Hematopoietic multipotent progenitor cell treated with erythropoietin and hydrocortisone succinate and interleukin-3 and kit ligand, for 15 days (in vitro differentiated cells): ENCODE measurements at places on chromosomes 1 and 21.

DNA sequence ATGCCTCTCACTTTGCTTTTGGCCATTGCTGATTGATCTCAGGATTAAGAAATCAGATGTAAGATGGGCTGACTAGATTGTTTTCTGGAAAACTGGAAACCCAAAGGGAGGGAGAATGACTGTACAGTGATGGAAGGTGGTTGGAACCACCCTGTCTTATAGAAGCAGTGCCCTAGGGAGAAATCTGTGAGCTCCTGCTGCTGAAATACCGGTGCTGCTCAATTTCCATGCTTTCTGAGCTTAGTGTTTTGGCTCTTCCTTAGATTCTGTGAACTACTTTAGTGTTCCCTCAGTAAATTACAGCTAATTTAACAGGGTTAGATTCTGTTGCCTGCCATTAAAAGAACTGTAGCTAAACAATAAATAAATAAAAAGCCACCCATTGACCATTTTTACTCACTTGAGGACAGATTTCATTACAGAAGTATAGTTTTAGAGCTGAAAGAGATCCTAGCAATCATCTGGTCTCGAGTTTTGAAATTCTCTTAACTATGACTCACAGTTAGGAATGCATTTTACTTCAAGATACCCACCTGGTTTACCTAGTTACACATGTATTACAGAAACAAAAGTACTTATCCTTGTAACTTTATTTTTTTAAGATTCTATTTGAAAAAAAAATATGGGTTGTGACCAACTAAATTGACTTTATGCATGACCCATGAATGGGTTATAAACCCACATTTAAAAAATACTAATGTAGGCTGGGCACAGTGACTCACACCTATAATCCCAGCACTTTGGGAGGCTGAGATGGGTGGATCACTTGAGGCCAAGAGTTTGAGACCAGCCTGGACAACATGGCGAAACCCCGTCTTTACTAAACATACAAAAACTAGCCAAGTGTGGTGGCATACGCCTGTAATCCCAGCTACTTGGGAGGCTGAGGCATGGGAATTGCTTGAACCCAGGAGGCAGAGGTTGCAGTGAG lies 33.2 kb downstream of the CAMSAP2 start:
- DNase-seq: no peak

DNA sequence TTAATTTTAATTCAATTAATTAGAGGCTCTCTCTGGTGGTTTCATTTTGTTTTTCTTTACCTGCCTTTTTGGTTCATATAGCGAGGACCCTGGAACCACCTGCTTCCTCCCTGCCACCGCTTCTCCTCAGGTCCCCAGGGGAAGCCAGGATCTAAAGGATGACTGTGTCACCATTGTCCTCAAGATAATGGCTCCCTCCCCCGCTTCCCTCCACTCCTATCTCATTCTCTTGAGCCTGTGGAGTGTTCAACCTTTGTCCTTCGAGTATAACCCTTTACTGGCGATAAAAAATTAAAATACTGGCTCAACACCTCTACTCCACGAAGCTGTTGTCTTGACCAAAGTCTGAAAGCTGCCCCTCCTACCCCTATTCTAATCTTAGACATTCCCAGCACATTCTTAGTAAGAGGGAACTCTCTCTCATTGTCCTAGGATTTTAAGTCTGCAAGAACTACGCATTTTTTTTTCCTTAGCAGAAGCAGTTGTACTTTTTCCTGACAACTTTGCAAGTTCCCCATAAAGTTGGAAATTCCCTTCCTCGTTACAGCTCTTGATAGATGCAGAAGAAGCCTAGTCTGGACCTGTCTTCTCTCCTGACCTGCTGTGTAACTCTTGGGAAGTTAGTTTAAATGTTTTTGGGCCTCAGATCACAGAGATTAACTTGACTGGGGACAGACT lies 12.6 kb upstream of the MAPKAPK2 start:
- DNase-seq: no peak

GRCh38 chr1:15735304-15736037 lies 587 bp upstream of the SLC25A34 start:
- DNase-seq: no peak

- DNase-seq: no peak
These were observed 17.5 kb downstream of the KLHDC8A start for GRCh38 chr1:205339197-205339702.

- DNase-seq: no peak
These were observed 254.4 kb downstream of the BRINP2 start for GRCh38 chr1:177425199-177425598.

DNA sequence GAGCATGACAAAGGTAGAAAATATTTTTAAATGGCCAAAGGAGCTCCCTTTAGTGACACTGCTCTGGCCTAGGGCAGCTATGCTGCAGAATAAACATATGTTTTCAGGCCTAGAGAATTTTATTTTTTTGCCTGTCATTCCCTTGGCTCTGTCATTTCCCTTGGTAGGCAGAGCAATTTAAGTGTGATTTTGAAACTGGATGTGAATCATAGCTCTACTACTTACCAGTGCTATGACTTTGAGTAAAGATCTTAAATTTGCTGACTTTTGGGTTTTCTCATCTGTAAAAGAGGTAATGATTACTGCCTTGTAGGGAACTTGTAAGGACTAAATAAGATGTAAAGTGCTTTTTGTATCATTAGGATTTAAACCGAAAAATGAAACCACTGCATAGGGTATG lies 189.0 kb upstream of the ZRANB2 start:
- DNase-seq: no peak

DNA sequence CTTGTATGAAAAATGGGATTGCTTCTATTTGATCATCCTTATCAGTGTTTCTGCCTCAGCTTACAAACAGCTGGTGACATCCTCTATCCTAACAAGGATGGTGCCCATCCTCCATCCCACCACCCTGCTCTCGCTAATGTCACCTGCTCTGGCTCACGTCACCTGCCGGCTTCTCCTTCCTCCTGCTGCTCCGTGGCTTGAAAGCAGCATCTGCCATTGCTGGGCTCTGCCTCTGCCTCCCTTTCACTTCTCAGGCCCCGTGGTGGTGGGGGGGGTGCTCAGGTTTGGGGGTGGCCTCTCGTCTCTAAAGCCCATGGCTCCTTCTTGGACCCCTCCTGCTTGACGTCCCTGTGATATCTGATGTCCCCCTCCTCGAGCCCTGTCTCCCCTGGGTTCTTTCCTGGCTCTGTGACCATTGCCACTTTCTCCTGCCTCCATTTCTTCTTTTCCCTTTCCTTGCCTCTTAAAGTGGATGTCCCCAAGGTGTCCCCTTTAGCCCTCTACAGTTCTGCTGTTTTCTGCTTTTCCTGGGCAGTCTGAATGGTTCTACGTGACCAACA lies 135.5 kb upstream of the ERRFI1 start:
- DNase-seq: no peak

DNA sequence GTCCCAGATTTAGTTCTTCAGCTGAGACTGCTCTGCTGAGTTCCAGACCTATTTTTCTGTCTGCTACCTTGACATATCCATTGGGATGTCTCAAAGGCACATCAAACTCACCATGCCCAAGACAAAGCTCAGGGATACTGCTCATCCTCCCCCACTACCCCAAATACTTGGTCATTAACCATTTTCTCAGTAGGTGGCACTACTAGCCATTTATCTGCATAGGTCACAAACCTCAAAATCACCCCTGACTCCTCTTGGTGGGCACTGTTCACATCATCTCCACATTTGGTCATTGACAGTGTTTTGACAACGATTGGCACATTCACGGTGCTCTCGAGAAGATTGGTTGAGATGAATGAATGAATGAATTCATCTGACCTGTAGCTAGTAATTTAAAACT lies 32.1 kb downstream of the CACNA1S start:
- DNase-seq: no peak

DNA sequence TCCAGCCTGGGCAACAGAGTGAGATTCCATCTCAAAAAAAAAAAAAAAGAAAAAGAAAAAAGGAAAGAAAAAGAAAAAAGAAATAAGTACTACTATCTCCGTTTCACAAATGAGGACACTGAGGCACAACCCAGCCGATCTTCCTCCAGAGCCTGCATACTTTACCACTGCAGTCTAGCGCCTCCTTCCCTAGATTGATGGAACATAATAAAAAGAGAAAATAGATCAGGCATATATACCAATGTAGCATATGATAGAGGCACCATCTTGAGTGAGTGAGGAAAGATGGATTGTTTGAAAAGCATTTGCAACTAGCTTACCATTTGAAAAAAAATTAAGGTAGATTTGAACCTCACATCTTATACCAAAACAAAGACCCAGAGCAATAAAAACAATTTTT lies 5.2 kb upstream of the DPM3 start:
- DNase-seq: no peak

GRCh38 chr1:234621657-234622335 lies 11.8 kb upstream of the IRF2BP2 start:
- DNase-seq: no peak

GRCh38 chr1:117375327-117375726 lies 8.1 kb downstream of the MAN1A2 start:
- no peak for DNase-seq

- no peak for DNase-seq
These were observed 164.5 kb upstream of the COA6 start for GRCh38 chr1:234208791-234209190.

GRCh38 chr21:43867948-43868347 lies 2.9 kb downstream of the AGPAT3 start:
- DNase-seq: no peak

- DNase-seq: no peak
These were observed 155.1 kb upstream of the DNAH14 start for GRCh38 chr1:224774378-224774777.

DNA sequence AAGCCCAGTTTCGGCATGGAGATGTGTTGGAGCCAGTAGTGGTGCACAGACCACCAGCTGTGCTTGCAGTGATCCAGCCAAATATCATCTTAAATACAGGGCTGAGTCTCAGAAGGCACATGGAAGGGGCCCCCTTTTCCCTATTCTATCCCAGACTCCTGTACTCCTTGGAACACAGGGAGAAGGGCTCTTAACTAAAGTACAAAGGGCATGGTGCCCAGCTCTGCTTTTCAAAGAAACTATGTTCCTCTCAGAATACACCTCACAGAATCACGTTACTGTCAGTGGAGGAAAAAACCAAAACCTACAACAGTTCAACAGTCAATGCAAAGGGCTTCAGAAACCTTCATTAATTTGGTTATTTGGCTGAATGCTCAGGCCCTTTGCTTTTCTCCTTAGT lies 180.6 kb upstream of the C1orf105 start:
- DNase-seq: no peak

- DNase-seq: no peak
These were observed 7.9 kb downstream of the AKT3 start for GRCh38 chr1:243842161-243842560.

DNA sequence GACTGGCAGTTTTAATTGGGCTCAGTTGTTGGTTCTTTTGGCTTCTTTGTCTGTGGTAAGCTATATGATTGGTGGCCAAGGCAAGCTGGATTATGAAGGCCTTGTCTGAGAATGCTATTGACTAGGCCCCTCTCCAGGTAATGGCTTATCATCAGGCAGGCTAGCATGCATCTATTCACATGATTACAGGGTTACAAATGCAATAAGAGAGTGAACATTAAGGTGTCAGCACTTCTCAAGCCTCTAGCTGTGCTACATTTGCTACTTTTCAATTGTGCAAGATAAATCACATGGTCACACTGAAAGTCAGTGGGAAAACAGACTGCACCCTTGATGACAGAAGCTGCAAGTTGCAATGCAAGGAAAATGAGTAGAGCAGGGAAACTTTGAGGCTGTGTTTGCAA lies 550.9 kb upstream of the TMPRSS15 start:
- DNase-seq: no peak

DNA sequence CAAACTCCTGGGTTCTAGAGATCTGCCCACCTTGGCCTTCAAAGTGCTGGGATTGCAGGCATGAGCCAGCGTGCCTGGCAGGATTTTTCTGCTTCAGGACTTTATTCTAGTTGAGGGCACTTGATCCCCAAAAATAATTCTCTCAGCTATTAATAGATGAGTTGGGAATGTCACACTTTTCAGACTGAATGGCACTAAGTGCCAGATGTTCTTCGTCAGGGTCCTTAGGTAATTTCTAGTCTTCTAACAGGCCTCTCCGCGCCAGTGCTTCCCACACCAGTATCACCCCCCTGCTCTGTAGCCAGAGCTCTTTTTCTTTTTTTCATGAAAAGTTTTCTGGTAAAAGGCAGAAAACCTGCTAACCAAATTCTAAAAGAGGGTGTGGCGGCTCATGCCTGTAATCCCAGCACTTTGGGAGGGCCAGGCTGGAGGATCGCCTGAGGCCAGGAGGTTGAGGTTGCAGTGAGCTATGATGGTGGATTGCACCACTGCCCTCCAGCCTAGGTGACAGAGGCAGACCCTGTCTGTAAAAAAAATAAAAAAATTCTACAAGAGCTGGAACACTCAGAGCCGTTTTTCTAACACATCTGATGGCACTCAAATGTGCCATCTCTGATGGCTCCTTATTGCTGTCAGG lies 6.1 kb upstream of the SARS1 start:
- no peak for DNase-seq

- no peak for DNase-seq
These were observed 656.7 kb downstream of the AJAP1 start for GRCh38 chr1:5311147-5311546.

GRCh38 chr1:51592711-51593110 lies 24.2 kb upstream of the OSBPL9 start:
- DNase-seq: no peak

DNA sequence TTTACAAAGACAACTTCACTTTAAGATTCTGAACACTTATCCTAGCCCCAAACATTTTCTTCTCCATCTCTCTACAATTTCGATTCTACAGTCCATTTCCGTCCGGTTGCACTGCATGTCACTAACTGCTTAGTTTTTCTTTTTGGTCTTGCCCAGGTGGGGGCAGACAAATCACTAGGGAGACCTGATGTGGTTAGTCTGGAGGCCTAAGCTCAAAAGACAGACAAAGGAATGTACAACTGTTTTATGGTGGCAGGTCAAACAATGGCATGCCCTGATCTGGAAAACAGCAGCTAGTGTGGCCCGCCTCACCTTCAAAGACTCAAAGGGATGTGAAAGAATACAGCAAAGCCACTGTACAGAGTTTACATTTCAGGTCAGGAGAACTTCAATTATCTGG lies 3.8 kb downstream of the ETV3 start:
- no peak for DNase-seq

DNA sequence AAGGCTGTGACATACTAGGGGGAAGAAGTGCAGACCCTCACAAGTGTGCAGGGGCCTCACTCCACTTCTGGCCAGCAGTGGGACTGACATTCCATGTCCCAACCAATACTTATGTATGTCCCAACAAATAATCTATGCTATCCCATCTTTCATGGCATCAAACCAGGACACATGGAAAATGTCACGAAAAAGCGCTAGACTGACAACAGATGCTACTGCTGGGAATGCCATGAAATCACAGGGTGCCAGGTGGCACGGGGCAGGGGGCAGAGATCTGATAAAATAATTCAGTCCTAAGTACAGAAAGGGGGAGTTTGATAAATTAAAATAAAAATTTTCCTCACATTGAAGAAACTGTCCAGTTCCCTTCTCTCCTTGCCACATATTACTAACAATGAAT lies 27.6 kb upstream of the BCAS2 start:
- no peak for DNase-seq

DNA sequence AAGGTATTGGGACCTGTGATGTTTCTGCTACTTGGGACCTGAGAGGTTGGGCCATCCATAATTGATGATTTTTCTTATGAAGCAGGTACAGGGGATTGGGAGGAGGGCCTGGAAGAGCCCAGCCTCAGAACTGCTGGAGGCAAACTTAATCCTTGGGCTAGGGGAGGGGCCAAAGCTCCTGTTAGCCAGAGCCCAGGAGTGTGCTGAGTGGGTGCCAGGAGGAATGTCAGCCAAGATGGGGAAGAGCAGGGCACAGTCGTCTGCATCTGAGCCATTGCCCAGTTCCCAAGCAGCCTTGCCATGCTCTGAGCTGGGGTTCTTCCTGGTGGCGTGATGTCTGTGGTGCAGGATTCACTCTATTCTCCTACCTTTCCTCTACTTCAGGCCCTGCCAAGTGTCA lies 5.8 kb downstream of the MAPKAPK2 start:
- DNase-seq: no peak
